Diencephalon (tissue), 1 donor: ENCODE measurements at places on chromosomes 7 and 10. TPM values are rescaled to one million over a fixed set of nuclear protein-coding genes. Genes with fewer than 3 reads are reported as not detected.

The LGI1 gene
- 52.8 TPM for total RNA-seq

The CLCN1 gene
- not detected for total RNA-seq

The HOGA1 gene
- total RNA-seq = 2.5 TPM

The MYO3A gene
- 9.7 TPM for total RNA-seq

The PRKRIP1 gene
- 21.2 TPM for total RNA-seq

The NUTM2E gene
- 0.46 TPM for total RNA-seq

The DHTKD1 gene
- total RNA-seq = 66.2 TPM

The FAM25G gene
- total RNA-seq = not detected

The TNS3 gene
- total RNA-seq = 28.8 TPM

The IFIT1B gene
- 0.92 TPM for total RNA-seq

The OR2A12 gene
- not detected for total RNA-seq

The SYCE1 gene
- total RNA-seq = 1.2 TPM

The XRCC2 gene
- 4.6 TPM for total RNA-seq

The SLC16A12 gene
- total RNA-seq = 3.9 TPM

The ODAD2 gene
- 5.5 TPM for total RNA-seq

The CPA1 gene
- not detected for total RNA-seq

The ERVW-1 gene
- not detected for total RNA-seq

The HNRNPH3 gene
- total RNA-seq = 59.7 TPM

The MYL10 gene
- not detected for total RNA-seq

The SPOCK2 gene
- total RNA-seq = 207 TPM

The ELN gene
- total RNA-seq = 33.2 TPM

The NPVF gene
- total RNA-seq = 0.23 TPM

The SYT15 gene
- 2.1 TPM for total RNA-seq

The CACNA2D1 gene
- 118 TPM for total RNA-seq

The CYP26C1 gene
- 0.23 TPM for total RNA-seq

The COL17A1 gene
- under 0.01 TPM for total RNA-seq

The LRRD1 gene
- 0.92 TPM for total RNA-seq

The PDK4 gene
- total RNA-seq = 8.3 TPM

The CALD1 gene
- 43.6 TPM for total RNA-seq

The SHTN1 gene
- total RNA-seq = 52.6 TPM

The ANKRD61 gene
- total RNA-seq = 0.46 TPM

The NKX6-2 gene
- total RNA-seq = 5.8 TPM

The DENND10 gene
- 63.0 TPM for total RNA-seq

The ASNS gene
- 49.8 TPM for total RNA-seq

The DOCK4 gene
- 82.6 TPM for total RNA-seq

The ZNF800 gene
- total RNA-seq = 33.9 TPM

The SPDYE8 gene
- total RNA-seq = 0.46 TPM

The RALA gene
- total RNA-seq = 48.4 TPM

The FAM237B gene
- total RNA-seq = 0.23 TPM

The NPY4R gene
- 1.2 TPM for total RNA-seq

The PDE1C gene
- total RNA-seq = 19.6 TPM

The SPDYE2 gene
- 0.23 TPM for total RNA-seq

The NPC1L1 gene
- total RNA-seq = not detected

The TECPR1 gene
- total RNA-seq = 24.7 TPM

The GTF2IRD1 gene
- 17.5 TPM for total RNA-seq

The KDM7A gene
- 12.9 TPM for total RNA-seq

The PTPRE gene
- total RNA-seq = 31.8 TPM

The TLX1 gene
- total RNA-seq = not detected

The NEBL gene
- total RNA-seq = 66.4 TPM

The ASB15 gene
- total RNA-seq = not detected

The GRM8 gene
- 28.4 TPM for total RNA-seq
